ENCODE measurements at places on chromosomes 16 and 17.

GRCh38 chr16:52469775-52470174 lies 77.2 kb downstream of the TOX3 start:
- no peak for DNase-seq

DNA sequence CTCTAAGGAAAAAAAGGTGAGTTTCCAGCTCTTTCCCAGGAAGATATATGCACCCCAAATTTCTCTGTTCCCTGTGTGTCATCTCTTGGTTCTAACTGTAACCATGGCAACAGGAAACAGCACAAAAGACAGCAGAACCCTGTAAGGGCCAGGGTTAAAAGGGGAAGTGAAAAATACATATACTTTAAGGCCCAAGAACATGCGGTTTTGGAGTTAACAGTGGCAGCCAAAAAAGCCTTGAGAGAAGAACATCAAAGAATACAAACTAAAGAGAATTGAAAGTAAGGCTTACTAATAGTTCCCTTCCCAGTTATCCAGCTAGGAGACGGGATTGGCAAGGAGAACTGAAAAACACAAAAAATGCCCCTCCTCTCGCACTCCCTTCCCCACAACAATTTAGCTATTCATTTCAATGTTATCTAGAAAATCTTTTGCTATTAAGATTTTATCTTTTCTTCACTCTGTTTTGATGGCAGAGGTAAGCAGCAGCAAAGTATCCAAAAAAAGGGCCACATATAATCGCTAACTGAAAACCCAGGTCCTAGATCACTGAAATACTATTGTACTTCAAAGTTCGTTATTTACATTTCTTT lies 1.5 kb downstream of the SPOP start:
- DNase-seq = no peak

- no peak for DNase-seq
These were observed 187.5 kb upstream of the RPL38 start for GRCh38 chr17:74015990-74016389.

- no peak for DNase-seq
These were observed 235.6 kb upstream of the GSE1 start for GRCh38 chr16:85377388-85378144.

DNA sequence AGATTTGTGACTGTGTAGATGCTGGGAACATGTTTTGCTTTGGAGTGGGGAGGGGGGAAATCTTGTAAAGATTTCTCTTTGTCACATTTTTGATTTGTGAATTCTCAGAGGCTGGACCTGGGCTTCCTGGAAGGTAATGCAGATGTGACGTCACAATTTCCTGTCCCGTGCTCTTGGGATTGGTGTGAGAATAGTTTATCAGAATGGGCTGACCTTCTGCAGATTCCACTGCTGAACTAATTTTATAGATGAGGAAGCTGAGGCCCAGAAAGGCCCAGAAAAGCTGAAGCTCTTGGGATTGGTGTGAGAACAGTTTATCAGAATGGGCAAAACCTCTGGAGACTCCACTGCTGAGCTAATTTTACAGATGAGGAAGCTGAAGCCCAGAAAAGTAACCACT lies 34.0 kb downstream of the HS3ST3B1 start:
- DNase-seq = no peak

DNA sequence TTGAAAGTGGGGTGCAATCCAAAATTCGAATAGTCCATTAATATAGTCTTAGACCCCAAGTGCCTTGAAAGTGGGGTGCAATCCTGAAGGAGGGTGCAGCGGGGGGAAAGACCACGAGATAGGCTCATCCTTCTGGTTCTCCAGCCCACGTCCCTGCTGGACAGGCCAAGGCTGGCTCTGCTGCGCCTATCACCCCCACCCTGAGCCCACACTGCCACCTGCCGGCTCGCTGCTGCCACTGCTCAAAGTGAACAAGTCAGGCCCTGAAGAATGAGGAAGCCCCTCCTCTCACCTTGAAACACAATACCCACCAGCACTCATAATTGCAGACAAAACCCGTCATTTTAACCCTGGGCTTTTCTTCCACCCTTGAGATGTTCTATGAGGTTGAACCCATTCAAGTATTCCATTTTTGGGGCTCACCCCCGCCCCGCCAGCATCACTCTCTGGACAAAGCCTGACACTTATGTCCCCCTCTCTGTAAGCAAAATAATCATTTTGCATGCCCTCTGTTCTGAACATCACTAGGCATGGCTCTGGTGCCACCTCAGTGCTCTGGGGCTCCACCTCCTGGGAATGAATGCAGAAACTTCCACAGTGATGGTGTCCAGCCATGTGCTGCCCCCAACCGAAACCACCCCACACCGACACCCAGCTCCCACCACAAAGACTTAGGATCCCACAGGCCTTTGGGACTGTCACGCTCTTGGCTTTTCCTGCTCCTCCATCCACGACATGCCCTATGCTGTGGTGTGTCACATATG lies 56.8 kb downstream of the BEAN1 start:
- DNase-seq = no peak

Measured in NCI-H1417 treated with DMSO at 0.1 percent for 48 hours (cell line).